Ovary (tissue), 10 donors: ENCODE measurements at places on chromosomes 11 and 22. TPM values are rescaled to one million over a fixed set of nuclear protein-coding genes. Genes with fewer than 3 reads are reported as not detected.

DNA sequence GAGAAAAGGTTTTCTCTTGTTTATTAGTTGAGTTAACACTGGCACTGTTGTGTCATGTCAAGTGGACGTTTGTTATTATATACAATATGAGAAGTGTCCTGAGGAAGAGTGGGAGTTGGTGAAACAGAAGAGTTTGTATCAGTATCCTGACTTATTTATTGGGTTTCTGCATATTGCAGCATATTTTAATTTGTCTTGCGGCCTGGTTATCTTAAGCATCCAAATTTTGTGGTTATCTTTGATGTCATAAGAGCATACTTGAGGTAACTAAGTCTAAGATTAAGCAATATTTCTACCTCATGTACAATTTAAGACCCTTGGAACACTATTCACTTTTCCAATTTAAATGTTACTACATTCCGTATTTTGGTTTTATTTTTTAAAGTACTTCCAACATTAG lies 103.5 kb downstream of the DDX10 start:
- no peak for DNase-seq

The DEPDC5 gene
- 20.9 TPM for polyA plus RNA-seq

- no peak for DNase-seq
Measured at GRCh38 chr22:35705141-35705540, 12.5 kb upstream of the APOL5 start.

GRCh38 chr11:70477609-70478008 lies 79.3 kb downstream of the CTTN start:
- no peak for DNase-seq

DNA sequence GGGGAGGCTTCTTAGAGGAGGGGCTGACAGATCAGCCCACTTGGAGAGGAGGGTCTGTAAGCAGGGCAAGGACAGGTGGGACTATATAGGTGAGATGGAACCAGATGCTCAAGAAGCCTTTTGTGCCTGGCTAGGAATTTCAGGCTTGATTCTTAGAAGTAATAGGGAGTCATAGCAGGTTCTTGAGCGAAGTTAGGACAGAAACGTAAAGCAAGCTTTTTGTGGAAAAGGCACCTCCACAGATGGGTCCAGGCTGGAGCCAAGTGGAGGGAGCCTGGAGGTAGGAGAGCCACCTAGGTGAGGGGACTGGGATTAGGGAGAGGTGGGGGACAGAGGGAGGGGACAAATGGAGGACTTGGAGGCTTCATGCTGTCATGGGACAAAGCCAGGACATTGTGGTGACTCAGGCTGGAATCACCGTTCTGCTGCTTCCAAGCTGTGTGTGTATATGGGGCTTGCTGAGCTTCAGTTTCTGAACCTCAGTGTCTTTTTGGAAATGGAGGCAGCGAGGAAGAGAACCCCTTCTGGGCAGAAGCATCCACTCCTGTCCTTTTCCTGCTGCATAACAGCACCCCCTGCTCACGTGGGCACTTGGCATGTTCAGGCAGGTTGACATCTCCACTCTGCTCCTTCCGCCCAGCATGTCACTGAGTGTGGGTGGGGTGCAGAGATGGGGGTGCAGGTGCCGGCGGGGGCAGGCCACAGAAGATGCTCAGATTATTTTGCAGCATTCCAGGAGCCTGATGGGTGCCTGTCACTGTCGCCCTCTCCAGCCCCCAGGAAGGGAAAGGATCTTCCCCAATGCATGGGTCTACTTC lies 58.0 kb downstream of the MCM5 start:
- DNase-seq, result no peak

The FXYD2 gene
- polyA plus RNA-seq, result 1.7 TPM
